ENCODE measurements at places on chromosomes 6 and 20. TPM values are rescaled to one million over a fixed set of nuclear protein-coding genes. Genes with fewer than 3 reads are reported as not detected.

- DNase-seq, result no peak
These were observed 116.8 kb upstream of the SASH1 start for GRCh38 chr6:148225871-148226270.

DNA sequence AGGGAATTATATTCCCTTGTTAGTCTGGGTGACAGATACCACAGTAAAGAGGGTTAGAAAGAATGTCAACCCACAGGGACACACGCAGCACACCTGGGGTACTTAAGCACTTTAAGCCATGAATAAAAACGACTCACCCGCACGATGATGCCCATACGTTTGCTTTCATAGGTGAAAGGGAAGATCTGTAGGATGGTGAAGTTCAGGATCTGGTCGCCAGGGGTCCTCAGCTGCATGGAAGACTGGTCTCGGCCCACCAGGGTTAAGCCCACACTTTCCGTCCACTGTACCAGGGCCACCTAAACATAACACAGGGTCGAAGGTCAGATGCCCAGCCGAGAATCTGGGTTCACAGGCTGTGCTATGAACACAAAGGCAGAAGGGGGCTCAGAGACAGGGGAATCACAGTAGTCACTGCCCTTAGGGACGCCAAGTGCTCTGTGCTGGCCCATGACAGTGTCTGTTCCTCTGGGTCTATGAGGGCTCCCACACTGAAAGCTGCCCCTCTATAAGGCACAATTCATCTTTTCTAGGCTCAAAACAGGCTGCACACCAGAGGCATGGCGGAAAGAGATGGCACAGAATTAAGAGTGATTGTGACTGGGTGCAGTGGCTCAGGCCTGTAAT, 96.8 kb upstream of the NFATC2 start:
- DNase-seq, result peak; percentile 73

DNA sequence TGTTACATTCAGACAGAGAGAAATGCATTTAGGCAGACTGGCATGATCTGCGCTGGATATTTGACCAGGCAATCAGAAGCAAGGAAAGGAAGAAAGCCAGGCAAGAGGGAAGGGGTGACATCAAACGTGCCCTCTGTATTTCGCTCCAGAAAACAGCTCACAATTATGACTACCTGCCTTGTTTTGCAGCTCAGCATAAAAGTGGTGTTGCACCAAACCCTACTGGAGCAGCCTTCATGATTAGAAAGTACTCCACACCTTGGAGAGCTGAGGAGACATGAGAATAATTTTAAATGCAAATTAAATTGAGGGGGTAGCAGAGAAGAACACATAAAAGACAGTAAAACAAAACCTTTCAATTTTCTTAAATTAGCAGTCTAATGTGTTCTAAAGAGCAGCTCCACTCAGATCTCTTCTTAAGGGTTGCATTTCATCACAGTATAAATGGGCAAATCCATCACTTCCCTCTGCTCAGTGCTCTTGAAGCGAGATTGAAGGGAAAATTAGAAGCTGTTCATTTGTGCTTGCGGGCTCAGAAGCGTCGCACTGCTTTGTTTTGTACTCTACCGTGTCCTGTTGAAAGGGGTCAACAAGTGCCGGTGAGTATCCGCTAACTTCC, at the start of gene PHACTR1:
Gene PHACTR1 (plus strand): TSS at position 470 of the 619 bp plus-strand sequence.
- no peak for DNase-seq

- no peak for DNase-seq
These were observed 13.0 kb downstream of the TENT5A start for GRCh38 chr6:81739230-81740195.

- DNase-seq, result no peak
These were observed 92.8 kb upstream of the TMEM30A start for GRCh38 chr6:75377386-75377785.

- no peak for DNase-seq
These were observed 78.1 kb upstream of the KIF25 start for GRCh38 chr6:167919349-167919748.

DNA sequence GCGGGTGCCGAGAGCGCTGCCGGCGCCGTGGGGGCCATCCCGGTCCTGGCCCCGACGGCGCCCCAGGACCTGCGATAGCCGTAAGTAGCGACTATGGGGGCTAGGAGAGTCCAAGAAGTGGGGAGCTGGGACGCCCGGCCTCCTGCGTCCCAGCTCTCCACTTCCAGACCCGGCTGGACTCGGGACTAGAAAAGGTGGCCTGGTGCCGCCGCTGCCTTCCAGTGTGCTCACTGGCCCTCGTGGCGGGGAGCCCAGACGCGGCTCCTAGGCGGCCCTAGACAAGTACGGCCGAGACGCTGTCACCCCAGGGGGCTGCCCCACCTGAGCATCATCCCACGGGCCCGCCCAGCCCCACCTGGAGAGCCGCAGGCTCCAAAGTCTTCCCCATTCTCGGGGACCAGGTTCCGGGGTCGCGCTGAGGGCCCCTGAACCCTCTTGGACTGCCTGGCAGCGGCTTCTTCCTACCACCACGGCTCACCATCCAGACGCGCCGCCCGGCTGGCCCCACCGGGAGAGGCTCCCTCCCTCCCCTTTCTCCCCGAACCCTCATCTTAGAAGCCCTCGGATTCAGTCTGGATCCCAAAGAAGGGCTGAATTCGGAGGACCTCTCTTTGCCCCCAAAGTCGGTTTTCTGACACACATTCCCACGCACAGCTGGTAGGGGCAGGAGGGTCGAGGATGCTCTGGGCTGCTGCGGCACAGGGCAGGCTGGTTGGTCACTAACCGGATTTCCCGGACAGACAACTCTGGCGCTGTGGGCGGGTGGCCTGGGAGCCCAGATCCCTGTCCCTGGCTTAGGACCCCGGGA, 870 bp upstream of the MDFI start:
- DNase-seq, result no peak

GRCh38 chr20:41748051-41748450, 129.9 kb upstream of the CHD6 start:
- DNase-seq, result no peak

DNA sequence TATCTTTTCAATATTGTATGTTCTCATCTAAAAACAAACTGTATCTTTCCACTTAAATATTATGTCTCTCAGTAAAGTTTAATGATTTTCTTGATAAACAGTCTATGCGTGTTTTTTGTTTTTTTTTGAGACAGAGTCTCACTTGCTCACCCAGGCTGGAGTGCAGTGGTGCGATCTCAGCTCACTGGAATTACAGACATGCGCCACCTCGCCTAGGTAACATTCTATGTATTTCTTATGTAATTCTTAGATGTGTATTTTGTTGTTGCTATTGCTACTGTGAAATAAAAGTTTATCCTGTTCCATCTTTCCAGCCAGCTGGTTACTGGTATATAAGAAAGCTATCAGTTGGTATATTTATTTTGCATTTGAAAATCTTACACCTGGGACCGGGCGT, 29.4 kb downstream of the ABHD12 start:
- DNase-seq, result no peak

GRCh38 chr6:18601516-18602020, 214.4 kb downstream of the RNF144B start:
- DNase-seq, result no peak

GRCh38 chr20:57928181-57928967, 218.6 kb upstream of the PMEPA1 start:
- no peak for DNase-seq

- DNase-seq, result no peak
These were observed 56.4 kb upstream of the VSTM2L start for GRCh38 chr20:37846573-37846972.

DNA sequence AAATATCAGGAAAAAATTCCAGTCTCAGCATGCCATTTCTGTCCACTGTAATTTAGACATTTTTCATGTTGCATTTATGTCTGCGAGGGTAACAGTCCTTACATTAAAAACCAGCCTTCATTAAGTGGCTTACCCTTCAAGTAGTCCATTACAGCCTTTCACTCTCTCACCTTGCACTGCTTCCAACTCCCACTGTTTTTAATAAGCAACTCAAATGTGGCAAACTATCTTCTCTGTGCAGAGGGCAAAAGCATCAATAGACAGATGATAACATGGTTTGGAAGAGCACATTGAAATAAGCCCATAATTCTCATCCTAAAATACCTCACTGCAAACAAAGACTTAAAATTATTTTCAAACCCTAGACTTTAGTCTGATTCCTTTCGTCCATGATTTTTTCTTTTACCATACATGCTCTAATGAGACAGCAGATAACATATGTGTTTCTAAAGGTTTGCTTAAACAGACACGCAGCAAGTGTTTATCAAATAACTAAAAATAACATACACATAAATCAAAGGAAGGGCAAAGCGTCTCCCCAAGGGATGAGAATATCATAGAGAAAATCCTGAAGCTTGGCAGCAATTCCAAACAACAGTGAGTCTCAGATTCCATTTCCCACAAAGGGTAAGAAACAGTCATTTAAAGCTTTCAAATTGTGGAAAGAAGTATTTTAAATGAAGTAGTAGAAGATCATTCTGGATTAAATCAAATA, 130.4 kb downstream of the PTPRK start:
- DNase-seq, result no peak

DNA sequence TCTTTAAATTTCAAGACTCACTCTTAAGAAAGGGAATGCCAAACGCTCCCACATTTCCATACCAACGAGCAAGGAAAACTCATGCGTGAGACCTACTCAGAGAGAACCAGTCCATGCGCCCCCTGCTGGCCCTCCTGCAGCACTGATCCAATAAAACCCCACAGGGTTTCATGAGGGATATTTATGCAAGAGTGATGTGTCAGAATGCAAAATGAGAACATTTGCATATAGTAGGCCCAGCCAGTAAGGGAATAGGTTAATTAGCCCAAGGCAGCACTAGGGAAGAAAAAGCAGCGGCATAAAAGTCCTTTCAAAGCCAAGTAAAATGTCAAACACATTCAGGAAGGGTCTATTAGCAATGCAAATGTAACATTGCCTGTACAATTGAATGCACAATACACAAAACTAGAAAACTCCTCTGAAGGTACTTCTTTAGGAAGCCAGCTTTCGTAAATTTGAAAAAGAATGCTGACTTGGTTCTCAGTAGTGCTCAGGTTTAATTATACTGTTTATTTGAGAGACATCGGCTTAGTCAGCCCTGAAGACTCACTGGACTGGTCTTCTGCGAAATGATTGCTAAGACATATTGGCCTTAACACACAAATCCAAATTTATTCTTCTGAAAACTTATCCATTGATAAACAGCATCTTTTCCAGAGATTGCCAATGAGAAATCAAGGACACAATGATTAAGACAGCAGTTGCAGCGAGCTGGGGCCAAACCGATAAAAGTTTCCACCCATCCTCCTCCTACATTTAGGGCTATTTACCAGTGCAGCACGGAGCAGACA, 93.2 kb downstream of the GMPR start:
- DNase-seq, result peak; percentile 93

DNA sequence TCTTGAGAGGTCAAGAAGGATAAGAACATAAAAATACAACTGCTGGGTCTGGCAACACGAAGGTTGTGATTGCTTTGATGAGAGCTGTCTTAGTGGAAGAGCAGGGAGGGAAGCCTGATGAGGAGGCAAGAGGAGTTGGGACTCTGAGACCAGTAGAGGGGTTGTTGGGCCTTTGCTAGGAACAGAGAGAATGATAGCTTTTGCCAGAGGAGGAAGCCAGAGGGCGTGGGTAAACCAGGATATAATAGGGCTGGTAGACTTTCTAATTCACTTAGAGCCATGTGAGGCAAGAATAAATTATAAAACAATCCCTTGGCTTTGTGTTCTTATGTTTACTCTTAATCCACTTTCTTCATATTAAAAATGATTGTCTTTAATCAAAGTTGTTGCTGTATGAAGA, 78.6 kb downstream of the RCAN2 start:
- DNase-seq, result no peak

DNA sequence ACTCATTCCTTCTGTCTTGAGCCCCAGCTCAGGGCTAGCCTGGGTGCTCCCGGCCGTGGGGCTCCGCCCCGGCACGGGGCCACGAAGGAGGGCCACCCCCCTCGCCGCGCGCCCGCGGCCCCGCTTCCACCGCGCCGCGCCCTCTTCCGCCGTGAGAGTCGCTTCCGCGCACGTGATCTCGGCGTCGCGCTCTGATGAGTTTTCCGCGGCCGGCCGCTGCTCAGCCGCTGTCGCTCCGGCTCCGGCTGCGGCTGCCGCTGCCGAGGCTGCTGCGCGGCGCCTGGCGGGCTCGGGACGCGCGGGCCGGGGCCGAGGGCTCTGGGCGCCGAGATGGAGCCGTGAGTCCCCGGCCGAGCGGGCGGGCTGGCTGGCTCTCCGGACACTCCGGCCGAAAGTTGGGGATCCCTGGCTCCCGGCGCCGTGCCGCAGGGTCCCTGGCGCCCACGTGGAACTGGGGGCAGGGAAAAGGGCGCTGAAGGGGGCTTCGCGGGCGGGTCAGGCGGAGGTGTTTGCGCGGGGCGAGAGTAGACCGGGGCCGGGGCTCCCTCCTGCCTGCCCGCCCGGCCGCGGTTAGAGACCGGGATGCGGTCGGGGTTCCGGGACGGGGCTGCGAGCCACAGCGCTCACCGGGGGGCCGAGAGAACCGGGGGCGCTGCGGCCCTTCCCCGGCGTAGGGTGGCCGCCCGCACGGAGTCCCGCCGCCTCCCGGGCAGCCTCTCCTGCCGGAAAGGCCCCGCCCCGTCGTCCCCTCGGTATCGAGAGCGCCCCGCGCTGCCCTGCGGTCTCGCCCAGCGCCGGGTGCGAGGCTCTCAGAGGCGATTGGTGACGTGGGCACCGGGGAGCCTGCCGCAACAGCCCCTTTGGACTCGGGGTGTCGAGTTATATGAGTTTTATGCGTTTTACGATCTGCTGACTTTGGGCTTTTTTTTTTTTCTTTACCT, at the start of gene TMEM181:
Gene TMEM181 (plus strand): TSS at position 197 of the 941 bp plus-strand sequence. CDS start 134 bp downstream, at position 331.
- peak; percentile 92 for DNase-seq

GRCh38 chr6:106426250-106426970, 65.9 kb downstream of the CRYBG1 start:
- DNase-seq, result no peak

Gene SLA2
- 1.0 TPM for total RNA-seq

Gene ACOT13
- 10.4 TPM for total RNA-seq

Gene RGS17
- 3.2 TPM for total RNA-seq

Gene LRFN2
- total RNA-seq, result not detected

Gene PRR18
- not detected for total RNA-seq

Gene PKHD1
- total RNA-seq, result not detected

Gene EDN3
- total RNA-seq, result not detected

Gene PTCRA
- not detected for total RNA-seq

Gene DDRGK1
- total RNA-seq, result 49.5 TPM

Gene FAM209B
- total RNA-seq, result 0.90 TPM
